ENCODE measurements at places on chromosomes 1 and 21. TPM values are rescaled to one million over a fixed set of nuclear protein-coding genes. Genes with fewer than 3 reads are reported as not detected.

The KDF1 gene
- not detected for total RNA-seq

The CELF3 gene
- not detected for total RNA-seq

DNA sequence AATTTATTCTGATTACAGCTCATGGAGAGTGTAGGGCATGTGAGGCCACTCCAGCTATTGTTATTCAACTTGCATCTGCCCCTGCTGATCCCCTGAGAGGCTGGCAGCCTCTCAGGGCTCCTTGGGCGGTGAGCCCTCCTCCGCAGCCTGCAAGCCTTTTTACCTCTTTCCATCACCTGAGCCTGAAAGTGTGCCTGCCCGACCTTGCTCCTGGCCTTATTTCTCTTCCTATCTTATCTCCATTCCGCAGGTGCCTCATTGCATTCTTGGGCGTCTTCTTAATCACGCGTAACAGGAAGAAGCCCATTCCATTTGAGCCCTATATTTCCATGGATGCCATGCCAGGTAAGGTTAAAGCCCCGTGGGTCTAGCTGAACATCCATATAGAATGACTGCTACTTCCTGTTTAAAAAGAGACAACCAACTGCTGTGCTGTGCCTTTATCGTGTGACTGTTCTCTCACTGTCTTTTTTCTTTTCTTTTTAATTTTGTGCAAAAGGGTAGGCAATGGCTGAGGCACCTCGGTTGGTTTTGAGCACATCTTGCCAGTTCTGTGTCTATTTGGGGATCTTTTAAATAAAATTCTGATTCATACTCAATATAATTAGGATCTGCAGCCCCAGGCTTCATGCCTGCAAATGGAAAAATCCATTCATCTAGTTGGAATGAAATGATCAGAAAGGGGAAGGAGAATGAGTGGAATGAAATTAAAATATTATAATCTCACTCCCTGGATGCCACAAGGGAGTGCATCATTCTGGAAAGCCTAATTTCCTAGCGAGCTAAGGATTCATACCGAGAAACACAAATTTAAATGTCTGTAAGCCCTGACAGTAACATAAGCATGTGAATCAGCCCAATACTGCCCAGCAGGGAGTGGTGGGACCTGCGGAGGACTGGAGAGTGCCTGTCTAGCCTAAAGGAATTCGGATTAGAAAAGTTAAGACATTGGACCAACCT, 38.6 kb upstream of the RCAN3 start:
- DNase-seq = no peak

GRCh38 chr1:157238585-157238984, 100.4 kb upstream of the ETV3 start:
- no peak for DNase-seq

GRCh38 chr1:155983191-155984024, 5.1 kb upstream of the ARHGEF2 start:
- no peak for DNase-seq

DNA sequence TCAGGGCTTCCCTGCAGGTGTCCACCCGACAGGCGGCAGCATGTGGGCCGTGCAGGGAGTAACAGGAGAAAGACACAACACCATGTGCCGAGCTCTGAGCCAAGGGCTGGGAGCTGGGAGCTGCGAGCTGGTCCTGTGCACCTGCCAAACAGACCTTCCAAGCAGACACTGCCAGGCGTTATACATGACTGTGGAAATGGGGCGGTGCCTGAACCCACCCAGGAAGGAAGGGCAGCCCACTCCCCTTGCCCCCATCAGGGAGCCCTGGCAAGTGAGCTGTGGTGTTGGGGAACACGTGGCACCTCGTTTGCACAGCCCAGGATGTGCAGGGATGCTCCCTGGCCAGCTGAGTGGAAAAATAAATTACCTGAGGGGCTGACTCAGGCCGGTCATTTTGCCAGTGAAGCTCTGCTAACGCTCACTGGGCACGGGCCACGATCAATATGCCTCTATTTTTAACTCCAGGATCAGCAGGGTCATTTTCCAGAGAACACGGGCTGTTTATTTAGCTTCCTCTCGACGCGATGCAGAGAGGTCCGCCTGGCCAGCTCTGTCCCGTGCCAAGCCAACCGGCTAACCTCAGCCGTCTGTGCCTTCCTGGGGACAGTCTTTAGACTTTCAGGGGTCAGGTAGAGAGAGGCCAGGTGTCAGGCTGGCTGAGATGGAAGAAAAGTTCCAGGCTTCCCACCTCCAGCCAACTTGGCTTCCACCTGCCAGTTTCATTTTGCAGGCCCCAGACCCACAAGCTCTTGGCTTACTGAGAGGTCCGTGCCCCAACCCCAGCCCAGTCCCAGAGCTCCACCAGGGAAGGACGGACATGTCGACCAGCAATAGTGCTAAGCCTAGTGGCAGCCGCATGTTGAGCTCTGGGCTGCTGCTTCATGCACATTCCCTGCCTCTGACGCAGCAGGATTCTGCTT, 196.7 kb upstream of the VAMP3 start:
- peak; percentile 18 for DNase-seq

The MX2 gene
- total RNA-seq = under 0.01 TPM
